Kidney (tissue), 22 donors: ENCODE measurements at places on chromosomes 3 and 15. TPM values are rescaled to one million over a fixed set of nuclear protein-coding genes. Genes with fewer than 3 reads are reported as not detected.

- DNase-seq: no peak
Observed at GRCh38 chr3:162082516-162082915, 585.9 kb downstream of the OTOL1 start.

GRCh38 chr15:74841891-74842373, 1.0 kb downstream of the ULK3 start:
- DNase-seq: no peak

- DNase-seq: no peak
Observed at GRCh38 chr3:8869613-8870012, 93.7 kb downstream of the RAD18 start.

DNA sequence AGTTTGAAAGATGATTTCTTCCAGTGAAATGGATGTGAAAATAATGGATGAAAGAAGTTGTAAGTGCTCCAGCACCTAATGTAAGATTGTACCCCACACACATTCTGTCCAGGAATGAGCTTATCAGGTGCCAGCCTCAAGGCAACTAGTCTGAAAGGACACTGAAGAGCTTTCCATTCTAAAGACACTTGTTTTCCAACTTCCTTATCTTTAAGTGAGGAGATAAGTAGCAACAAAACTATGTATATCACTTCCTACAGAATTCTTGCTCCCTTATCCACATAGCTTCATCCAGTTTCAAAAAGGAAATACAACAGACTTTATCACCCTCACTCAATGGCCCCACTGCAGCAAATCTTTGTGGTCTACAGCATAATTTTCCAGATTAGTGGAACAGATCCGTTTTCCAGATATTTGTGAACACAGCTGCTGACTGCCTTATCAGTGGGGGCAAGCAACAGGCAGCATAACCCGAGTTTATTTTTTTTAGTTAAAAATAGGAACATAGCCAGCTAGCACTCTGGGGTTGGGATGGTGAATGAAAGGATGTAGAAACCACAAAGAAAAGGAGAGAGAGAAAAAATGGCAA, 60.6 kb downstream of the CD200R1L start:
- no peak for DNase-seq

DNA sequence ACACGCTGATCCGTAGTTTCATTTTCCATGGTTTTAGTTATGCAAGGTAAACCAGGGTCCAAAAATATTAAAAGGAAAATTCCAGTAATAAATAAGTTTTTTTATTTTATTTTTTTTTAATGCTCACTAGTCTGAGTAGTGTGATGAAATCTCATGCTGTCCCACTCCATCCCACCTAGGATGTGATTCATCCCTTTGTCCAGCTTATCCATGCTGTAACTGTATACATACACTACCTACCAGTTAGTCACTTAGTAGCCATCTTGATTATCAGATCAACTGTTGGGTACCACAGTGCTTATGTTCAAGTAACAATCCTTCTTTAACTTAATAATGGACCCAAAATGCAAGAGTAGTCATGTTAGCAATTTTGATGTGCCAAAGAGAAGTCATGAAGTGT, 75.2 kb downstream of the ESYT3 start:
- DNase-seq: no peak

DNA sequence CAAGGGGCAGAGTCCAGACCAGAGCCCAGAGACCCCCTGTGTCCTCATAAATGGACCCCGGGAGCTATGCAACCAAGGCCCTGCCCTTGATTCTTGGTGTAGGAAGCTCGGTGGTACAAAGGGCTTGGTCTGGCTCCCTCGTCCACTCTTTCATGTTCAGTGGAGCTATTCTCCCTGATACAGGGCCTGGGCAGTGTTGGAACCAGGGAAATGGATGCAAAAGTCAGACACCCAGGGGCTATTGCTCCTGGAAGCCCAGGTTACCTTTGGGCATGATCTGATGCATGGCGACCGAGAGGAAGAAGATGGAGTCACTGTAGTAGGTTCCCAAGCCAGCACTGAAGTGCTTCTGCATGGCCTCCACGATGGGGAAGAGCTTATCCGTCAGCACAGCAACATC, 44.5 kb downstream of the XXYLT1 start:
- no peak for DNase-seq

DNA sequence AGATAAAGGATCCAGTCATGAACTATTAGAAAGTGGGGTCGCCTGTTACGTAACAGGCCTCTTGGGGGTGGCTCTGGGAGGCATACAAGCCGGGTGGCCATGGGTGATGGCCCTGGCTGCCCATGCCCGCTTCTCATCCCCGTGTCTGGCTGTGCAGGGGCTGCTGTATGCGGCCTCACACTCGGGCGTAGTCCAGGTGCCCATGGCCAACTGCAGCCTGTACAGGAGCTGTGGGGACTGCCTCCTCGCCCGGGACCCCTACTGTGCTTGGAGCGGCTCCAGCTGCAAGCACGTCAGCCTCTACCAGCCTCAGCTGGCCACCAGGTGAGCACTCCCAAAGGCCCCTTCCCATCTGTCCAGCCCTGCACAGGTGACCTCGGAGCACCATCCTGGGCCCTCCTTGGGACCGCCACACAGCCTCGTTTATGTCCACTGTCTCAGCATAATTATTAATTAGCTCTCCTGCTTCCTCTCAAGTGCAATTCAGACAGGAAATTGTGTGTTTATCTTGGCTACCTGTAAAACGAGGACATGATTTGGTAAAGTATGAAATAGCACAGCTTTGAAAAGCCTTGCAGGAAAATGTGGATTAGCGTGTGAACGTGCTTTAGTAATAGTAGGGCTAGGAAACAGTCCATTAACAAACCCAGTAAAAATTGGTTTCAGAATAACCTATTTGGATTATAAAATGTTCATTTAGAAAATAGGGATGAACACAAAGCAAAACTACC, 8.1 kb downstream of the CIB1 start:
- no peak for DNase-seq

- no peak for DNase-seq
Observed at GRCh38 chr3:51862886-51863285, 1.5 kb downstream of the IQCF2 start.

DNA sequence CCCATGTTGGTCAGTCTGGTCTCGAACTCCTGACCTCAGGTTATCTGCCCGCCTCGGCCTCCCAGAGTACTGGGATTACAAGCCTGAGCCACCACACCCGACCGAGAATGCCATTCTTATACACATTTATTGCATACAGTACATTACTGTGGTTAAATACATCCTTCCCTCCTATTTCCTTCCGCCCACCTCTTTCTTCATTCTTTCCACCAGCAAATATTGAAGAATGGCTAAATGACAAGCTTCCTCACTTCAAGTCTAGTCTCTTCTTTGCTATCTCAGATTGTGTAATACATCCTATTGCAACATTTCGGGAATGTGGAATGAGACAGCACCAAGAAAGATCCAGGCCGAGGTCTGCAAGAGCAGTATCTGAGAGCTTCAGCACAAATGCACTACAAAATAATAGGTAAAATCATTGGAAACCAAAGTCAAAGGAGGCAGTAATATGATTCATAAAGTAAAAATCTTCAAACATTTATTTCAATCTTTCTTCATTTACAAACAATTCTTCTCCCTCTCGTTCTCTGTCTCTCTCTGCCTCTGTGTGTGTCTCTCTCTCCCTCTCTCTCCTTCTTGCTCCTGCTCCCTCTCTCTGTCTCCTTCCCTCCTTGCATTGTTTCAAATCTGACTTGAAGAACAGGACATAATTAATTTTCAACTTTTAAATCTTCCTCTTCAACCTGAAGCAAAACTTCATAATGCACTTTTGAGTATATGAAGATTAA, 94.7 kb upstream of the TGFBR2 start:
- DNase-seq: no peak

DNA sequence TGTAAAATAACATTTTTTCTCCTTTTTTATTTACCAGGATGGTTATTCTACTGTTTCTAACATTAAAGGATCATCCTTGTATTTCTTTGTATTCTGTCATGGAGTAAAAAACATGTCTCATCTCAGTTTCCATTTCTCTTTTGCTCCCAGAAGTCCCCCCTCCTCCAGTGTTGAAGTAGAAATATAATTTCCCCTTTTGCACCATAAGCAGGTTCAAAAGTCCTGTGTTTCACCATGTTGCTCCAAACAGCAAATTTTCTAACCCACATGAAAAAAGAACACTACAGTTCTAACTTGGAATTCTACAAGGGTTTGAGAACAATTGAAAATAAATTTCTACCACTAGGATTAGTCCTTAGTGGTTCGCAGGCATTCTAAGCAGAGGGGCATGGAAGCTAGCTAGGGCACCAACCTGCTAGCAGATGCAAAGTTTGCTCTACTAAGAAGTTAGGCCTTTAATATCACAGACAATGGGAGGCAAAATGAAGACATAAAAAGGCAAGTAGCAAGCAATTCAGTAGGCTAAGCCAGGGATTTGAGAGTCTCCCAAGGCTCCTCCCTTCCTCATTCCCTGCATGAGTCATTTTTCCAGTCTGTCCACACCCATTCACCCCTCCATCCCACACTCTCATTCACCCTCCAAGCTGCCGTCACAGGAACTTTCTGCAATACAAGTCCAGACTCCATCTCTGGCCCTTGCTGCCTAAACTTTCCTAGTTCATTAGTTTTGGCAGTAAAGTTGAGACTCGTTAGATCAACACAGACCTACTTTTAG, 2.3 kb upstream of the MBNL1 start:
- no peak for DNase-seq

DNA sequence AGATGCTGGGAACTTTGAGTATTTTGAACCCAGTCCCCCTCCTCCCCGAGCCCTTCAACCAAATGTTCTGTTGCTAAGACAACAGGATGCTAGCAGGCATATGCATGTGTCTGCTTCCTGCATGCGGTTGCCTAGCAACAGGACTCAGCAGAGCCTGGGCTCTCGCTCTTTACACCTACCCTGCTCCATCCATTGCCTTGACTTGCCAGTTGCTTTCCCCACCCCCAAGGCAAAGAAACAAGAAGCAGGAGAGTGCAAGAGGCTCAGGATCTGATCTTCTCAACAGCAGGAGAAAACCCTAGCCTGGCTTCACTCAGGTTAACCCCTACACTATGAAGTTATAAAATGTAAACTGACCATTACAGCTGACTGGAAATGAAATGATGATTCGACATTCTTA, 393.0 kb downstream of the IGSF11 start:
- peak; percentile 41 for DNase-seq

- no peak for DNase-seq
Observed at GRCh38 chr15:31361764-31362515, 35.3 kb downstream of the KLF13 start.

GRCh38 chr3:186070550-186070949, 38.3 kb downstream of the ETV5 start:
- DNase-seq: peak; percentile 53

GRCh38 chr15:25793354-25794050, 69.6 kb downstream of the ATP10A start:
- no peak for DNase-seq

DNA sequence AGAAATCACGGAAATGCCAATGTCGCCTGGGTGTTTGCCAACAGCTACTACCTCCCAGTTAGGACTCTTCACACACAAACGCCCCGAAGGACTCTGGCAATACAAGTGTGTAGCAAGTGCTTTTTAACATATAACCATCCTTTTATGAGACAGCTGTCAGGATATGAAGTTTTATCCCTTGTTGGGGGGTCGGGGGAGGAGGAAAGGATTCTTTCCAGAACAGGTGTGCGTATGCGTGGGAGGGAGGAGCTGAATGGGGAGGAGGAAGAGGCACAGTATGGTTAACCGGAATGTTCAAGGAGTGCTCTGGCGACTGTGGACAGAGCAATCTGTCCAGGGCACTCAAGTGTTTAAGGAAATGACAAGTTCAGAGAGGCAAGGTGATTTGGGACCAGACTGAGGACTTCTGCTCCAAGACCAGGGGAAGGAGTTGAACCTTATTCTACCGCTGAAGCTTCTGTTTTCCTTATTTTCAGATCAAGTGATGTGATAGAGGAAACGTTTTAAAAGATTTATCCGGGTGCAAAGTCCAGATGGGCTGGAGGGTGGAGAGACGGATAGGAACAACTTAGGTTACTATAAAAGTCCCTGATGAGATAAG, 1.3 kb downstream of the TSPAN3 start:
- peak; percentile 45 for DNase-seq

DNA sequence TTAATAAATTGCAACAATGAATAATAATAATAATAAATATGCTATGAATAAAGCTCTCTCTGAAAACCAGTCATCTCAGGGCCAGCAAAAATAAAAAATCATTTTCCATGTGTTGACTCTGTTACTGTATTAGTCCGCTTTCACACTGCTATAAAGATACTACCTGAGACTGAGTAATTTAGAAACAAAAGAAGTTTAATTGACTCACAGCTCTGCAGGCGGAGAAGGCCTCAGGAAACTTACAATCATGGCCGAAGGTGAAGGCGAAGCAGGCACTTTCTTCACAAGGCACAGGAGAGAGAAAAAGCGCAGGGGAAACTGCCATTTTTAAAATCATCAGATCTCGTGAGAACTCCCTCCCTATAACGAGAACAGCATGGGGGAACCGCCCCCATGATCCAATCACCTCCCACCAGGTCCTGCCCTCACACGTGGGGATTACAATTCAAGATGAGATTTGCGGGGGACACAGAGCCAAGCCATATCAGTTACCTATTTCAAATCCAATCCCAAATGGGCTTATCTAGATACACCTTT, 224.1 kb downstream of the IGSF11 start:
- DNase-seq: no peak

GRCh38 chr3:53718462-53718861, 127.8 kb downstream of the CHDH start:
- no peak for DNase-seq

GRCh38 chr15:84881520-84881830, 3.0 kb upstream of the SLC28A1 start:
- no peak for DNase-seq

DNA sequence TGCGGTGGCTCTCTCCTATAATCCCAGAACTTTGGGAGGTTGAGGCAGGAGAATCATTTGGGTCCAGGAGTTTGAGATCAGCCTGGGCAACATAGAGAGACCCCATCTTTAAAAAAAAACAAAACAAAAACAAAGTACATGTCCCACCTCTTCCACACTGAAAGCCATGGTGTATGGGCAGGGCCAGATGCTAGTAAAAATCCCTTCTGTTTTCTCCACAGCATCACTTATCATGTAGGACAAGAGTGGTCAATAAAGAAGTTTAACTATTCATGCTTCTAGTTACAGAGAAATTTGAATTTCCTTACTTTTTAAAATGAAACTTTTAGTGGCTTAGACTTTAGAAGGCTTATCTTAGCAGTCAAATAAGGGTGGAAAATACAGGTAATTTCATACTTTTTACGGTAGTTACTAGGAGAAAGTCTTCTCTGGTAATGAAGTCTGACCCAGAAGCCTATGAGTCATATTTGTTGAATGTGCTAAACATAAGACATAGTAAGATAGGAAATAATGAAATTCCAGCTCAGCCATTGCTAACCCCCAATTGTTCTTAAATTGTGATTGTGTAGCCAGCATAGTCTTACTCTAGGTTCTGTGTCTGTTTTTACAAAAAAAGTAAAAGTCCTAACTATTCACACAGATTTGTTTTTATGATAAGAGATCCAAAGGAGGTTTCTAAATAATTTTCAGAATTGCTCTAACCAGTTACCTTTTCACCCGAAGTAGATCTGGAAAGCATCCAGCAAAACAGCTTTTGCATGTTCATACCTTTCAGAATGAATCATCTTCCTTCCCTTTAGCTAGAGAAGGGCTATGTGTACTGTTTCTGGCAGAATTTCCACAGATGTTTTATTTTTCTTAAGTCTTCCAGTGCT, 16.4 kb upstream of the ZNF609 start:
- no peak for DNase-seq

GRCh38 chr3:187929112-187929816, 184.0 kb upstream of the BCL6 start:
- DNase-seq: no peak

ACSBG1 gene
- 0.86 TPM for polyA plus RNA-seq

TXNRD3 gene
- 10.8 TPM for polyA plus RNA-seq

TFG gene
- 86.2 TPM for polyA plus RNA-seq

KBTBD8 gene
- polyA plus RNA-seq: 0.43 TPM

AGTR1 gene
- 14.8 TPM for polyA plus RNA-seq

BBS4 gene
- 17.2 TPM for polyA plus RNA-seq

SCAANT1 gene
- polyA plus RNA-seq: not detected

RETNLB gene
- polyA plus RNA-seq: not detected

SELENOS gene
- 99.0 TPM for polyA plus RNA-seq

PAQR9 gene
- polyA plus RNA-seq: not detected
